T-cell (primary cell): ENCODE measurements at places on chromosomes 6 and 20. TPM values are rescaled to one million over a fixed set of nuclear protein-coding genes. Genes with fewer than 3 reads are reported as not detected.

COL12A1 gene
- not detected for total RNA-seq

DYNLT2 gene
- 3.1 TPM for total RNA-seq

ATF6B gene
- 151 TPM for total RNA-seq

HCRTR2 gene
- not detected for total RNA-seq

MUCL3 gene
- not detected for total RNA-seq

MEP1A gene
- total RNA-seq, result not detected

GMDS gene
- total RNA-seq, result 21.5 TPM

DOP1A gene
- 19.0 TPM for total RNA-seq

SLC44A4 gene
- 0.13 TPM for total RNA-seq

C2 gene
- 1.4 TPM for total RNA-seq

GSTA2 gene
- total RNA-seq, result not detected

CLPSL2 gene
- total RNA-seq, result not detected

OR2B6 gene
- not detected for total RNA-seq

SLA2 gene
- 46.0 TPM for total RNA-seq

LST1 gene
- total RNA-seq, result 13.4 TPM

FRK gene
- 0.03 TPM for total RNA-seq

CABLES2 gene
- total RNA-seq, result 6.8 TPM

C20orf144 gene
- 0.16 TPM for total RNA-seq

KCNQ5 gene
- 4.7 TPM for total RNA-seq

COL10A1 gene
- total RNA-seq, result not detected

CCN2 gene
- not detected for total RNA-seq

PXDC1 gene
- 1.2 TPM for total RNA-seq

FILIP1 gene
- total RNA-seq, result 0.09 TPM

ARFGEF3 gene
- 0.12 TPM for total RNA-seq

GFRAL gene
- not detected for total RNA-seq

MYMX gene
- total RNA-seq, result not detected

CD40 gene
- 6.0 TPM for total RNA-seq

OR2J2 gene
- not detected for total RNA-seq

CUL7 gene
- 15.9 TPM for total RNA-seq

GRM1 gene
- not detected for total RNA-seq

CNBD2 gene
- total RNA-seq, result 5.3 TPM

CCN5 gene
- 0.41 TPM for total RNA-seq

SLC25A27 gene
- total RNA-seq, result 2.4 TPM

LGSN gene
- total RNA-seq, result 0.22 TPM

TREM2 gene
- total RNA-seq, result not detected

SNPH gene
- 23.4 TPM for total RNA-seq

OXT gene
- total RNA-seq, result 1.5 TPM

RIPOR2 gene
- total RNA-seq, result 480 TPM

ANKEF1 gene
- total RNA-seq, result 1.9 TPM

MYCT1 gene
- total RNA-seq, result 0.44 TPM

SCGN gene
- not detected for total RNA-seq

ZC2HC1B gene
- not detected for total RNA-seq

SLC17A3 gene
- 1.0 TPM for total RNA-seq

OPRL1 gene
- total RNA-seq, result 1.9 TPM

TINAG gene
- not detected for total RNA-seq

LTB gene
- 576 TPM for total RNA-seq

EFCAB8 gene
- total RNA-seq, result 1.5 TPM

SLC29A1 gene
- 8.0 TPM for total RNA-seq

HRH3 gene
- not detected for total RNA-seq

FIG4 gene
- 11.5 TPM for total RNA-seq

EPHA7 gene
- 0.06 TPM for total RNA-seq

BCAS4 gene
- total RNA-seq, result 34.4 TPM
